ENCODE measurements at places on chromosomes 5 and 9. TPM values are rescaled to one million over a fixed set of nuclear protein-coding genes. Genes with fewer than 3 reads are reported as not detected.

CHSY3 gene
- total RNA-seq: not detected

BARHL1 gene
- total RNA-seq: not detected

DNA sequence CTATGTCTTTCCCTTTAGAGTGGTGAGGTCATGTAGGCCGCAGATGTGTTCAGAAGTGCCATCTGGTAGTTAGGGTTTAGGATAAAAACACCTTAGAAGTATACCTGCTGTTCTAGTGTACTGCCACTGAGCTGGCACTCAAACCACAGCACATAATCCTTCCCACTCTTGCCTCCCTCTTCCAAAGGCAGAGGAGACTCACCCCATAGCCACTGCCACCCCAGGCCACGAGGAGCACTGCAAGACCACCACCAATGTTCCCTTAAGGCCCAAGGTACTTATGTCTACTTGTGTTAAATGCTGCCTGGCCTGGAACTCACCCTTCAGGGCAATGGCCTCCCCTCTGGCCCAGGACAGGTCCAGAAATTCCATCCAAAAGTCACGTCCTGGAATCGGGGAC lies 379.5 kb upstream of the EDIL3 start:
- H3K4me3 ChIP-seq: no peak overlapping the region
- H3K4me1 ChIP-seq: no peaks in the 10 kb centered on the region
- H3K27me3 ChIP-seq: no peaks in the 10 kb centered on the region
- no peak overlapping the region for H3K27ac ChIP-seq

SLC6A3 gene
- total RNA-seq: 0.24 TPM

Measured in B cell (primary cell).